Gastroesophageal sphincter (tissue), 4 donors: ENCODE measurements at places on chromosomes 3 and 15.

DNA sequence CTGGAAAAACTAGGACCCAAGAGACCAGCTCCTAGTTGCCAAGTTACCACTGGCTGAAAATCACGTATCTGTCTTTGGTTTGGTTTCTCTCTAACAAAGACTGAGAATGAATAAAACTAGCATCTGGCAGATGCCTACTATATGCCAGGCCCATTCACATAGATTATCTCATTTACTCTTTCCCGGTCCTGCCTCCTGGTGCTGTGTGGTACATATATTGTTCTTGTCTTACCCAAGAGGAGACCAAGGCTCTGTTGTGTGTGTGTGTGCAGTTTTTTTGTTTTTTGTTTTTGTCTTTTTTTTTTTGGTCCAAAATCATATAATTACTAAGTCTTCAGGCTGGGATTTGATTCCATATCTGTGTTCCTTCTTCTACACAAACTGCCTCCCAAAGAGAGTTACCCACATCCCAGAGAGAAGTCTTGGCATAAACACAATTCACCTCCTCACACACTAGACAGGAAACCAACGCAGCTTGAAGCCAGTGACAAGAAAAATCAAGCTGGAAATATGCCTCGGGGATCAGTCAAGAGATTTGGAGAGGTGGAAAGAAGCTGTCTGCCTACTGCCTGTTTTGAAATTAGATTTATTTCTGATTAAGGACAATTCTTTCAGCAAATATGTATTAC lies 891 bp downstream of the AHSG start:
- H3K27ac ChIP-seq: no peak overlapping the region
- H3K27me3 ChIP-seq: peaks cover 51% of the 10 kb centered on the region
- H3K36me3 ChIP-seq: no peaks in the 10 kb centered on the region
- ATAC-seq: no peak

GRCh38 chr3:142232340-142232739 lies 7.0 kb upstream of the GK5 start:
- H3K27me3 ChIP-seq: no peaks in the 10 kb centered on the region
- H3K4me1 ChIP-seq: no peaks in the 10 kb centered on the region
- H3K27ac ChIP-seq: no peak overlapping the region
- H3K36me3 ChIP-seq: no peaks in the 10 kb centered on the region
- no peak overlapping the region for H3K4me3 ChIP-seq
- no peak for ATAC-seq

DNA sequence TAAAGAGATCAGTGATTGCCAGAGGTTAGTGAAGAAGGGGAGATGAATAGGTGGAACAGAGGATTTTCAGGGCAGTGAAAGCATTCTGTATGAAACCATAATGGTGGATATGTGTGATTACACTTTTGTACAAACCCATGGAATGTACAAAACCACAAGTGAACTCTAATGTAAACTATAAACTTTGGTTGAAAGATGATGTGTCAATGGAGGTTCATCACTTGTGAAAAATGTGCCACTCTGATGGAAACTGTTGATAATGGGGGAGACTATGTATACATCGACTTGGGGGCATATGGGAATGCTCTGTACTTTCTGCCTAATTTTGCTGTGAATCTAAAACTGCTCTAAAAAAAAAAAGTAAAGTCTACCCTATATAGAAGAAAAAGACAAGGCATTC lies 68.7 kb upstream of the ARHGEF3 start:
- no peak for ATAC-seq
- no peaks in the 10 kb centered on the region for H3K36me3 ChIP-seq
- H3K27me3 ChIP-seq: no peaks in the 10 kb centered on the region
- no peak overlapping the region for H3K27ac ChIP-seq

DNA sequence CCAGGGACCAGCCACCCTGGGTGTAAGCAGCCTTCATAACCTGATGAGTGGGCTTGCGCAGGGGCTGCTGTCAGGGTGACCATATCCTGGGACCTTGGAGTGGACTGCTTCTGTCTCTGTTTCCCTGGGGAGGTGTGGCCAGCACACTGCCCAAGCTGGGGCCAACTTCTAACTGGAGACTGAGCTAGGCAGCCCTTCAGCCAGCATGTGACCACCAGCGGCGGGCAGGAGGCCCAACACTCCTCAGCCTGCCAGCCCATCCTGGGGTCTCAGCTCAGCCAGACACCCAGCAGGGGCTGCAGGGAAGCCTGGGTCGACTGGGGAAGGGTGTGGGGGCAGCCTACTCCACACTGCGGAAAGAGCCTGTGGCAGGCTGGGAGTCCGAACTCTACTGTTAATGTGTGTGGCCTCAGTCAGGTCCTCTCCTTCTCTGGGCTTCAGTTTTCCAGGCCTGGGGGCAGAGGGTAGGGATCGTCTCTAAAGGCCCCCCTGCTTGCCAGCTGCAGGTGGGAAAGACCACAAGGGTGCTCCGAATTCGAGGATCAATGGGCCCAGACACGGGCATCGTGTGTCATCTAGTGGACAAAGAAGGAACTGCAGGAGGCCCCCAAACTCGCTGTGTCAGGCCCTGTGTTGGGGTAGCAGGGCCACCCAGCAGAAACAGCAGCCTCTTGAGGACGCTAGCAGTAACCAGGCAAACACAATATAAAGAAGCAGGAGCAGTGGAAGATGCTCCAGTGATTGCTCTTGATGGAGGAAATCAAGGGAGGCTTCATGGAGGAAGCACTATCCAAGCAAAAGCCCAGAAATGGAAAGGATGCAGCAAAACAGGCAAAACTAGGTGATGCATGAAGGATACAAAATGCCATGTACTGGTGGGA lies 2.0 kb upstream of the SEMA3G start:
- no peak overlapping the region for H3K4me3 ChIP-seq
- no peaks in the 10 kb centered on the region for H3K27me3 ChIP-seq
- H3K27ac ChIP-seq: no peak overlapping the region
- H3K4me1 ChIP-seq: peaks cover 29% of the 10 kb centered on the region
- no peaks in the 10 kb centered on the region for H3K36me3 ChIP-seq

DNA sequence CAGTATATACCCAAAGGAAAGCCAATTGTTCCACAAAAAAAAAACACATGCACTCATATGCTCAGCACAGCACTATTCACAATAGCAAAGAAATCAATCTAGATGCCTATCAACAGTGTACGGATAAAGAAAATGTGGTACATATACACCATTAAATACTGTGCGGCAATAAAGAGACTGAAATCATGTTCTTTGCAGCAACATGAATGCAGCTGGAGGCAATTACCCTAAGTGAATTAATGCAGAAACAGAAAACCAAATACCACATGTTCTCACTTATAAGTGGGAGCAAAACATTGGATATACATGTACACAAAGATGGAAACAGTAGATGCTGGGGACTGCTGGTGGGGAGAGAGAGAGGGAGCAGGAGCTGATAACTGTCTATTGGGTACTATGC lies 124.2 kb upstream of the AADACL2 start:
- no peak overlapping the region for H3K27ac ChIP-seq
- H3K27me3 ChIP-seq: no peaks in the 10 kb centered on the region
- no peaks in the 10 kb centered on the region for H3K36me3 ChIP-seq
- no peaks in the 10 kb centered on the region for H3K4me1 ChIP-seq
- ATAC-seq: no peak

DNA sequence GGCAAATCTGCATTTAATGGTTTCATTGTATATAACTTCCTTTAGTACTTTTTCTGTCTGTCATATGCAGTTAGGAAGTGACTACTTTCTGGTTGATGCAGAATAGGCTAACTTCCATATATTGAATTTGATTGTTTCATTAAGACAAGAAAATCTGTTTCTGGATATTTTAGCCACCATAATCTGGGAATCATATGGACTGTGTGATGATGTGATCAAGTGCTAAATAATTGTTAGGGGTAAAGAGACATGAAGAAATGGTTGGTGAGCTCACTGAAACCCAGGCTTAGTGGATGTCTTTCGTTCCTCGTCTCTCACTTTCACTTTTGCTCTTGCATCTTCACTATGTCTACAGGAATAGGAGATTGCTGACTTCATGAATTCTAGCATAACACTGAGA lies 3.5 kb upstream of the MNS1 start:
- no peak overlapping the region for H3K27ac ChIP-seq
- H3K4me1 ChIP-seq: peaks cover 3% of the 10 kb centered on the region
- no peaks in the 10 kb centered on the region for H3K36me3 ChIP-seq
- H3K4me3 ChIP-seq: peak overlapping the region; percentile 1
- no peak for ATAC-seq

- H3K36me3 ChIP-seq: no peaks in the 10 kb centered on the region
- H3K4me3 ChIP-seq: no peak overlapping the region
- H3K27ac ChIP-seq: peak overlapping the region; percentile 76
Observed at GRCh38 chr3:139534992-139535879, 4.3 kb downstream of the RBP1 start.

DNA sequence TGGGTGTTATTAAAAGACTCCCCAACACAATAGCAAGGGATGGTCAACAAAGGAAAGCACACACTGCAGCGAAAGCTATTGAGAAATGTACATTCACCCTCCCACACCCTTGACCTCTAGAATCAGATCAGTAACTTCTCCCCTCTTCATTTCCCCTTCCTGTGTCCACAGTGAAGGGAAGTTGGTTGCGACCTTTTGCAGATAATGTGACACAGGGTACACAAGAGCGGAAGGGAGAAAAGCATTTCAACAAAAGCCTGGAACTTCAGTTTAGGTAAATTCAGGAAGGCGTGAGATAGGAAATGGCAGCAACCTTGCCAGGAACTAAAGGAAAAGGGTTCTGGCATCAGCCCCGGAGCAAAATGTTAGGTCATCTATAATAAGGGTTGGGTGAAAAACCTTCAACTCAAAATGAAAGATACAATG lies 899.8 kb downstream of the MCTP2 start:
- no peaks in the 10 kb centered on the region for H3K27me3 ChIP-seq
- H3K36me3 ChIP-seq: no peaks in the 10 kb centered on the region
- peaks cover 11% of the 10 kb centered on the region for H3K4me1 ChIP-seq
- H3K27ac ChIP-seq: peak overlapping the region; percentile 4
- ATAC-seq: peak; percentile 51

- ATAC-seq: no peak
- peaks cover 79% of the 10 kb centered on the region for H3K27me3 ChIP-seq
- no peaks in the 10 kb centered on the region for H3K4me1 ChIP-seq
- no peak overlapping the region for H3K27ac ChIP-seq
Observed at GRCh38 chr3:13792512-13793371, 87.1 kb downstream of the WNT7A start.

DNA sequence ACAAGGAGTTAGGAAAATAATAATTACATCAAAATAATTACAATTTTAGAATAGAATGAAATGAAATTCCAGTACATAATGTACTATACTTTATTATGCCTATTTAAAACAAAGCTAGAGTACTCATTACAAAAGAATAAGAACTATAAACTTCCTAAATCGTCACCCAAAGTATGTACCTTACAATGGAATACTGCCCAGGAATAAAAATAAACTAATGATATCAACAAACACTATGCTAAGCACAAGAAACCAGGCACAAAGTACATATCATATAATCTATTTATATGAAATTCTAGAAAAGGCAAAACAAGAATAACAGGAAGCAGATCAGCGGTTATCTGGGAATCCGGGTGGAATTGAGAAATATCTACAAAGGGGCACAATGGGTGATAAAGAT lies 84.7 kb downstream of the MYO9A start:
- no peaks in the 10 kb centered on the region for H3K27me3 ChIP-seq
- H3K36me3 ChIP-seq: no peaks in the 10 kb centered on the region
- H3K27ac ChIP-seq: peak overlapping the region; percentile 68
- H3K4me1 ChIP-seq: peaks cover 11% of the 10 kb centered on the region

- no peak overlapping the region for H3K27ac ChIP-seq
- peaks cover 2% of the 10 kb centered on the region for H3K4me1 ChIP-seq
- H3K36me3 ChIP-seq: no peaks in the 10 kb centered on the region
- ATAC-seq: no peak
- no peaks in the 10 kb centered on the region for H3K27me3 ChIP-seq
Observed at GRCh38 chr15:62858343-62858742, 184.2 kb upstream of the TPM1 start.

- H3K27ac ChIP-seq: peak overlapping the region; percentile 94
- peak; percentile 37 for ATAC-seq
- H3K36me3 ChIP-seq: no peaks in the 10 kb centered on the region
- H3K4me3 ChIP-seq: peak overlapping the region; percentile 81
- peaks cover 51% of the 10 kb centered on the region for H3K4me1 ChIP-seq
Observed at GRCh38 chr3:105868431-105868741, 426 bp downstream of the CBLB start.

GRCh38 chr3:157443905-157444796 lies 7.5 kb downstream of the PTX3 start:
- no peak overlapping the region for H3K27ac ChIP-seq
- H3K4me3 ChIP-seq: no peak overlapping the region
- no peaks in the 10 kb centered on the region for H3K4me1 ChIP-seq
- H3K36me3 ChIP-seq: no peaks in the 10 kb centered on the region
- no peaks in the 10 kb centered on the region for H3K27me3 ChIP-seq
- ATAC-seq: no peak

DNA sequence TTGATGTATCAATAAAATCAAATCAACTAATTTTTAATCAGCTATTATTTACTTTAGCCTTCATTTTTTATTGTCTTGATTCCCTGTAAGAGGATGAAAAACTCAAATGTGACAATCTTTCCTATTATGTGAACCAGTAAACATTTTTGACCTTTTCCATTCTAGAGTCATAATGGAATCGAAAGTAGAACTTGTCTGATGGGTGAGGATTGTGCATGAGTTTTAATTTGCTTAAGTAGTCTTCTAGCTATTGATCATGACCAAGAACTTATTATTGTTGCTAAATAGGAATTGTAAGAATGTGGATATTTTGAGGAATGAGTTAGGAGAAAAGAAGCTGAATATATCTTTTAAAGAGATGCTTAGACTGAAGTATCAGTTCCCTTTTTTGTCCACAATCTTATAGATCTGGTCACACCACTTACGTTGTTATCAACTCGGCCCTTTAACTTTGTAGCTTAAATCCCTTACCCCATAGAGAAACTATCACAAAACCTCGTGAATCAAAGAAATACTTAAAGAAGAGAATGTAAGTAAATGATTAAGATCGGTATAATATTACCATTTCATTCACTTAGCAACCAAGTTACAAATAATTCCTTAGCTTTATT lies 147.3 kb downstream of the TP63 start:
- no peak for ATAC-seq
- no peak overlapping the region for H3K4me3 ChIP-seq
- no peak overlapping the region for H3K27ac ChIP-seq
- no peaks in the 10 kb centered on the region for H3K36me3 ChIP-seq

DNA sequence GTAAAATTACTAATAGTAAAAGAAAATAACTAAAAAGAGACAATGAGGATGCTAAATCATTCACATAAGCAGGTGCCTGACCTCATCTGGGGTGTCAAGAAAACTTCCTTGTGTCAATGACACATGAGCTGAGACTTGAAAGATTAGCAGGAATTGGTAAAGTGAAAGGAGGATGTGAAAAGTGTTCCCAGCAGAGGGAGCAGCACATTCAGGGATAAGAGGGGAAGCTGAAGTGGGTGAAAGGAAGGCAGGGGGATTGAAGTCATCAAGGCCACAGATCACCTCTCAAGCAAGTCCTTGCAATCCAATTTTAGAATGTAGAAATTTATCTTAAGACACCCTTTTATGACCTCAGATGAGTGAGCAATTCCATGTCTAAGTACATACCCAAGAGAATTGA lies 60.2 kb upstream of the ACP3 start:
- ATAC-seq: no peak
- no peaks in the 10 kb centered on the region for H3K27me3 ChIP-seq
- H3K4me1 ChIP-seq: no peaks in the 10 kb centered on the region
- no peaks in the 10 kb centered on the region for H3K36me3 ChIP-seq
- no peak overlapping the region for H3K27ac ChIP-seq
- no peak overlapping the region for H3K4me3 ChIP-seq

- H3K4me3 ChIP-seq: peak overlapping the region; percentile 84
- no peaks in the 10 kb centered on the region for H3K36me3 ChIP-seq
- no peaks in the 10 kb centered on the region for H3K27me3 ChIP-seq
- ATAC-seq: no peak
- H3K4me1 ChIP-seq: peaks cover 18% of the 10 kb centered on the region
Observed at GRCh38 chr15:48643206-48643605, 2.3 kb downstream of the FBN1 start.

- no peaks in the 10 kb centered on the region for H3K27me3 ChIP-seq
- H3K4me1 ChIP-seq: no peaks in the 10 kb centered on the region
- no peak for ATAC-seq
- H3K4me3 ChIP-seq: no peak overlapping the region
- no peaks in the 10 kb centered on the region for H3K36me3 ChIP-seq
Observed at GRCh38 chr3:13004376-13004775, 68.9 kb downstream of the IQSEC1 start.
